ENCODE measurements at places on chromosomes 6 and 20. TPM values are rescaled to one million over a fixed set of nuclear protein-coding genes. Genes with fewer than 3 reads are reported as not detected.

The NKX2-4 gene
- total RNA-seq = 3.8 TPM

The DDO gene
- total RNA-seq = 1.2 TPM

The COL9A3 gene
- total RNA-seq = 6.1 TPM

The UNC5CL gene
- total RNA-seq = not detected

The TMC2 gene
- not detected for total RNA-seq

The ID1 gene
- 411 TPM for total RNA-seq

The GDAP1L1 gene
- total RNA-seq = not detected

The BMP6 gene
- 0.80 TPM for total RNA-seq

The SLC25A27 gene
- total RNA-seq = 7.5 TPM

The APOBEC2 gene
- total RNA-seq = not detected

The ARHGAP40 gene
- total RNA-seq = not detected

The ZNF341 gene
- 0.68 TPM for total RNA-seq

The HLA-DQB2 gene
- total RNA-seq = not detected

The RHAG gene
- total RNA-seq = not detected

The BTN1A1 gene
- not detected for total RNA-seq

The SLC12A5 gene
- not detected for total RNA-seq

The CTAGE9 gene
- total RNA-seq = not detected

The PACSIN1 gene
- not detected for total RNA-seq

- DNase-seq = no peak
Observed at GRCh38 chr20:34600892-34601653, 42.6 kb downstream of the MAP1LC3A start.

- no peak for DNase-seq
Observed at GRCh38 chr6:5230081-5230480, 30.7 kb downstream of the LYRM4 start.

- DNase-seq = no peak
Observed at GRCh38 chr6:136487759-136488425, 62.3 kb downstream of the MAP7 start.

GRCh38 chr20:46709055-46709458 lies 392 bp upstream of the SLC2A10 start:
- no peak for DNase-seq

DNA sequence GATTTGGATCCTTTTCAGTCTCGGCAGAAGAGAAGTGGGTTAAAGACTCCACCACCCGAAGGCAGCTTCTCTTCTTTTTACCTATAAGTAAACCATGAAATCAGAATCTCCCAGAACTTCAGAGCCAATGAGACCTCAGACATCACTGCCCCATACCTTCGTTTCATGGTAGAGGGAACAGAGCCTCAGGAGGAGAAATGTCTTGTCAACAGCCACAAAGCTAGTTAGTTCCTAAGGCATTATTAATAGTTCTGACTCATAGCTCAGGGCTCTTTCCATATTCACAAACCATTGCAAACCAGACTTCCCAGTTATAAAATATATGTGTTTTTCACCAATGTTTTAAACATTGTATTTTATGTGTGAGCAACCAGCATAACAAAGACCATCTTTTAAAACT lies 118.7 kb upstream of the RIPOR2 start:
- DNase-seq = peak; percentile 28

- DNase-seq = no peak
Observed at GRCh38 chr6:15546591-15546990, 116.2 kb downstream of the DTNBP1 start.

- DNase-seq = peak; percentile 28
Observed at GRCh38 chr6:149079911-149080491, 237.5 kb upstream of the TAB2 start.

GRCh38 chr6:26156850-26157250 lies 69.6 kb downstream of the HFE start:
- DNase-seq = peak; percentile 78

- no peak for DNase-seq
Observed at GRCh38 chr20:45857882-45858216, 435 bp downstream of the ZSWIM3 start.

- DNase-seq = peak; percentile 50
Observed at GRCh38 chr20:50380697-50381040, 129.5 kb upstream of the PTPN1 start.

- no peak for DNase-seq
Observed at GRCh38 chr6:73823046-73823735, 127.2 kb downstream of the CD109 start.

- DNase-seq = no peak
Observed at GRCh38 chr6:70753870-70754380, 86.2 kb downstream of the SMAP1 start.

GRCh38 chr6:36730424-36731380 lies 33.1 kb downstream of the RAB44 start:
- no peak for DNase-seq

GRCh38 chr6:30703821-30704220 lies 13.0 kb upstream of the NRM start:
- no peak for DNase-seq

- DNase-seq = no peak
Observed at GRCh38 chr20:59134182-59134581, 29.4 kb upstream of the ZNF831 start.

DNA sequence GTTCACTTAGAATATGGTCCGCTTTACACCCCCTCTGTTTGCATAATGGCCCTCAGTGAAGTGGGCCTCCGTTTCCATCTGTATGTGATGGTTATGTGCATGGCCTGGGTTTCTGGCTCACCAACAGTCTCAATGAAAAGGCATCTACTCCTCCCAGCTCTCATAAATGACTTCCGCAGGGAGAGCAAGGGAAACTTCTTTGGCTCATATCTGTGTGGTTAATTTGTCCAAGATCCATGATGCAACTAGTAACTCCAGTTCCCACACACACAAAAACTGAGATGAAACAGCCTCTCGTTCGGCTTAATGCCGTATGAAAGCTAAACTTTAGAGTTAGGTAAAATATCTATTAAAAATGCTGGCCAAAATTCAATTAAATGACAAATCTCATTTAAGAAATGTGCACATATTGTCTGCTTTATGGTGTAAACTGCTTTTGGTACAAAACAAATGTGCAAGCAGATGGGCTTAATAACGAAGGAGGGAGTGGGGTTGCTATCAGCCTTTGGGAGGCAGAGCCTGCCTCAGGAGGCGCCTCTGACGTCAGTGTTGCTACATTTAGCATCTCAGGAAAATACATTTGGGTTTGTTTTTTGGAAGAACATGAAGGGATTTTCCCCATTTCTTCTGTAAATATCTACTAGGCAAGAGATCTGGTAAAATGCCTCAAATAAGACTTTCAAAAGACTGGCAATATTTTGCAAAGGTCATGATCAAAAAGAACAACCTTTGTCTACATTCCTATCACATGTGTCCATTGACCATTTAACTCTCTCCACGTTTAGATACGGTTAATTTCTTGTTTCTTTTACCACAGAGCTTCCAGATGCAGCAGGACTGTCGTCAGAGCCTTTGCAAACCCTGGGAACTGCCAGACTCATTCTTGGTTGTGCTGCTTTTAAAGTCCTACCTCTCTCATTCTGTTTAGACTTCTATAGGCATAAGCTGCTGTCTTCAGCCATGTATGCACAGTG lies 96.8 kb downstream of the ARMC2 start:
- peak; percentile 48 for DNase-seq

DNA sequence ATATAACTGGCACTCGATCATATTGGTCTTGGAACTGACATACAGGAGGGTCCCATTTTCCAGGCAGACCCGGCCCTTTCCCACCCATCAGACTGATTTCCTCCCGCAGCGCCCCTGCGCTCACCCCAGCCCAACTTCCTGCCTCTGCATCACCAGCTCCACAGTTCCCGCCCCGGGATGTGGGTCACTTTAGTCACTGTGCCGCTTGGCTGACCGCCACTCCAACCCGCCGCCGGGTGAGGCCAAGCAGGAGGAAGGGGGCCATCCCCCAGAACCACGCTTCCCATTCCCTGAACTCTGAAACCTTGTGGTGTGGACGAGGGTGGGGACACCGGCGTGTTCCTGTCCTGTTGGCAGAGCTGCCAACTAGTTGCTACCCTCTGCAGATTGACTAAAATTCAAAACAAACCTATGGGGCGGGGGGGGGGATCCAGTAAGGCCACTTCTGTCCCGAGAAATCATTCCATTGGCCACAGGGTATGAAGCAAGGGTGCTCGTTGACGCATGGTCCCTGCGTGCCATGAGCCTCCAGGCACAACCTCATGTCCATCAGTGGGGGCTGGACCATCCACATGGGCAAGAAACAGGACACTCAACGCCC lies 12.3 kb downstream of the TGM2 start:
- peak; percentile 94 for DNase-seq

DNA sequence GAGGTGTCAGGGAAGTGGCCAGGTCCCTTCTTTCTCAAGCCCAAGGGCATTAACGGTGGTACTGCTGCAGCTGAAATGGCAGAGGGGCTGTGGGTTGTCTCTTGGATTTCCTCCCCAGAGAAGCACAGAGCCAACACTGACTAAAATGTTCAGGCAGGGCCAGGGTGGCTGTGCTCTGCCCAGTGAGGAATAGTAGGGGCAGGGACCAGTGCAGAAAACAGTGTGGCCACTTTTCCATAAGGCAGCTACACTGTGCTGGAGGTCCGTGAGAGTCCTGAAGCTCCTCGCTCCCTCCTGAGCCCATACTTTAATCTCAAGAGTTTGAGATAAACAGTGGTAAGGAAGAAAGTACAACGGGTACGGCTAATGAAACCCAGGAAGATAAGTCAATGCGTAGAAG lies 4.5 kb downstream of the LPA start:
- no peak for DNase-seq

- no peak for DNase-seq
Observed at GRCh38 chr6:1110941-1111349, 201.0 kb upstream of the FOXQ1 start.

- DNase-seq = no peak
Observed at GRCh38 chr6:89379281-89379680, 26.8 kb upstream of the UBE2J1 start.

GRCh38 chr6:154602708-154603107 lies 92.2 kb upstream of the CNKSR3 start:
- DNase-seq = peak; percentile 42

DNA sequence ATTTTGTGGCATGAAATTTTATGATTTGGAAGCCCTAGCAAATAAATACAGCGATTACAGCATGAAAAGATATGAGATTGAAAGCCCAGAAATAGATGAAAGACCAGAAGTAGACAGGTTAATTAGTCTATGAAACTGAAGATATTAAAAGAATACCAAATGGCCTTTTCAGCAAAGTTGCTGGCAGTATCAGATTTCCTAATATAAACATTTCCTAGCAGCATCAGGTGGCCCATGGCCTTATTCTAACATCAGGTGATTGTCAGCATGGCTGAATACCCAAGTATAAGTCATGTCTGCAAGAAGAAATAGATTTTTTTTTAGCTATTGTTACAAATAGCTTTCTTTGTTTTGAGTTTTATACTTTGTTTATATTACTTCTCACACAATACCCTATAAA lies 93.2 kb downstream of the CLVS2 start:
- no peak for DNase-seq

DNA sequence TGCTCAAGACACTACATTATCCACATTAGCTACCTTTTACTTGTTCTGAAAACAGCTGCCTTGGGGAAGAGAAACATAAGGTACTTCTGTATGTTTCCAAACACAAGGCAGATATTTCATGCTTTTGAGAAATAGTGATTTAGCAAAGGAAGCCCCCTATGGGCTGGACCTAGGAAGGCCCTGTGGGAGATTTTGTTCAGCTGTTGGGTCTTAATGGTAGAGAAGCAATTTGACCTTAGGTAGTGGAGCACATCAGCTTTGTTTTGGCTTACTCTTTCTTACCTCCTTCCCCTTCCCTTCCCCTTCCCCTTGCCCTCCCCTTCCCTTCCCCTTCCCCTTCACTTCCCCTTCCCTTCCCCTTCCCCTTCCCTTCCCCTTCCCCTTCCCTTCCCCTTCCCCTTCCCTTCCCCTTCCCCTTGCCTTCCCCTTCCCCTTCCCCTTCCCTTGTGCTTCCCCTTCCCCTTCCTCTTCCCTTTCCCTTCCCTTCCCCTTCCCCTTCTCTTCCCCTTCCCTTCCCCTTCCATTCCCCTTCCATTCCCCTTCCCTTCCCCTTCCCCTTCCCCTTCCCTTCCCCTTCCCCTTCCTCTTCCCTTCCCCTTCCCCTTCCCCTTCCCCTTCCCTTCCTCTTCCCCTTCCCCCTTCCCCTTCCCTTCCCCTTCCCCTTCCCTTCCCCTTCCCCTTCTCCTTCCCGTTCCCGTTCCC lies 84.6 kb downstream of the ANKS1A start:
- no peak for DNase-seq

DNA sequence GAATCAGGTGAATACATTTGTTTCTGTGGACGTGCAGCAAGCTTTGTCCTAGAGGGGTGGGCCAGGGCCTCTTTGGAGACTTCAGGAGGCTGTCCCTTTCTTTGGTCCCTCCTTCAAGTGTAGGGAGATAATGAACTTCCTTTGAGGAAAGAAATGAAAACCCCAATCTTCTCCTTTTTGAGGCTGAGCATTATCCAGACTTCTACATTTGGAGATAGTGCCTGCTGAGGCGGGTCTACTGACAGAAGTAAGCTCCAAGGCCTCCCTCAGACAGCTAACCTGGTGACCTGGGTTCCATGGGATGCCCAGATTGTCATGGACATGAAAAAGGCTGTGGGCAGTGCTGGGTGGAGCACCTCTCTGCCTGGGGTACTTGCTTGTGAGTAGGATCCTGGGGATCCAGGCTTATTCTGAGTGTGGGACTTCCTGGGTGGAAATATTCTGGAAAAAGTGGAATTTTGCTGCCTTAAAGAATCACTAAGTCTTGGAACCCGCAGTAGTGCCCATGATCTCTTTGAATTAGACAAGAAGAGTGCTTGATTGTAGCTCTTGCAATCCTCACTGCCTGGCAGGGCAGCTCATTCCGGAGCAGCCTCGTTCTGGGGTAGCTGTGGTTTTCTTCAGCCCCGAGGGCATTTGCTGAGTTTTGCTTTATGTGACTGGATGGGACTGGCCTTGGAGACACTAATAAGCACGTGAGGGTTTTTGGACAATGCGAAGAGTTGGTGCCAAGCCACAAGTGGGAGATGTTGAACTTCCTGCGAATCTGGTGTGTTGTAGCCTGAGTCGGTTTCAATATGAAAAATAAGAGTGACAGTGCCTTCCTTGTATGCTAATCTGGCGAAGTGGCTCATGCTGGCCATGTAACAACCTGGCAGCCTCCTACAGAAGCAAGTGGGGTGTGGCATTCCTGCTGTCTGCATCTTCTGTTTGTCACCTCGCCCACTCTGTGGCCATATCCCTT lies 28.1 kb downstream of the SNRNP48 start:
- peak; percentile 70 for DNase-seq

DNA sequence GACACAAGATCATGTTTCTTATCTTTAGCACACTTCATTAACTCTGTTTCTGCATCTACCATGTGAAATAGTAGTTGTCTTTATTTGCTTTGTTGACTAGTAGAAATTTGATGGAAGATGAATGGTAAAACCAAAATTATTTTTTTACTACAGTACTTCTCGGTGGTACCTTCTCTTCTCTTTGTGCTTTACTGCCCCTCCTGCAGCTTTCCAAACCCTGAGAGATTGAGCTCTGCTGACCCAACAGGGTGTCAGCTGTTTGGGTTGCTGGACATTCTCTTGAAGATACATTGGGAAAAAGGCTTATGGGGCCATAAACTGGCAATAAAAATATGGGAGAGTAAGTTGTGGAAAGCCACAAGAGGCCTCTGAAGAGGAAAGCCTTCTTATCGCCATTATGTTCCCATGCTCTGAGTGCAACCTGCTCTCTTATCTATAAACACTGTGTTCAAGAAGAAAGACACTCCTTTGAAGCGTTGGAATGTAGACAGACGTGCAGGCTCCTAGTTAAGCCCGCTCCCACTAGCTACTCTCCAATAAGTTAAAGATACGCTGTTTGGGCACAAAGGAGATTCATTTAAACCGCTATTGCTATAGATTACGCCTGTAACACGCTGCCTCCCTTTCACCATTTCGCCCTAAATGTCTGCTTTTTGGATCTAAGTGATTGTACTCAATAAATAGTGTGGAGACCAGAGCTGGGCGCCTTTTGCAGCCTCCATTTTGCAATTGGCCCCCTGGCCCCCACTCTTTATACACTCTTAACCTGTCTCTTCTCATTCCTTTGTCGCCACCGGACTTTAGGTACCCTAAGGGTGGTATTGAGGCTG lies 60.1 kb upstream of the PRSS16 start:
- DNase-seq = no peak
